CD4-positive, alpha-beta T cell (primary cell): ENCODE measurements at places on chromosomes 1 and 21. TPM values are rescaled to one million over a fixed set of nuclear protein-coding genes. Genes with fewer than 3 reads are reported as not detected.

- no peak overlapping the region for H3K27ac ChIP-seq
- no peaks in the 10 kb centered on the region for H3K27me3 ChIP-seq
- no peak overlapping the region for H3K4me3 ChIP-seq
- no peaks in the 10 kb centered on the region for H3K4me1 ChIP-seq
Measured at GRCh38 chr1:66519992-66520391, 14.0 kb upstream of the SGIP1 start.

BCAN gene
- total RNA-seq = not detected

DNA sequence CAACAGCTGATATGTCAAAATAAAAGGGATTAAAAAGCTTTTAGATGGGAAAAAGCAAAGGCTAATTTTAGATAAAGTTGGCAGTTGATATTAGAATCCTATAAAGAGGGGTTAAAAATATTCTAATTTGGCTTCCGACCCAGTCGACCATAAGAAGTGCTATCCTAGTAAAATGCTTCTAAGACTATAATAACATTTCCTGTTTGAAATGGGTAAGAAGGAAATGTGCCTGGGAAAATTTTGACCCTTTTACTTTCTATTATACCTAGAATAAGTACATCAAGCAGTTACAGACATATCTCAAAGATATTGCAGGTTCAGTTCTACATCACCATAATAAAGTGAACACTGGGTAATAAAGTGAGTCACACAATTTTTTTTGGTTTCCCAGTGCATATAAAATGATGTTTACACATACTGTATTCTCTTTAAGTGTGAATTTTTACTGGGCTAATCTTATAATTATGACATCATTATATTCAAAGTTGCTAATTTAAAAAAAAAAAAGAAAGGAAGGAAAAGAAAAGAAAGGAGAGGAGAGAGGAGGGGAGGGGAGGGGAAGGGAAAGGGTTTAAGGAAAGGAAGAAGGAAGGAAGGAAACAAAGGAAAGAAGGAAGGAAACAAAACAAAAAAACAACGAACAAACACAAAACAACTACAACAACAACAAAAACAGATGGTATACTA, 308.2 kb upstream of the NR5A2 start:
- no peak overlapping the region for H3K27ac ChIP-seq
- H3K27me3 ChIP-seq = no peaks in the 10 kb centered on the region
- no peak overlapping the region for H3K4me3 ChIP-seq
- DNase-seq = no peak
- no peaks in the 10 kb centered on the region for H3K36me3 ChIP-seq
- no peaks in the 10 kb centered on the region for H3K4me1 ChIP-seq

GRCh38 chr1:28156821-28157220, 19.7 kb downstream of the PTAFR start:
- H3K36me3 ChIP-seq = no peaks in the 10 kb centered on the region
- no peaks in the 10 kb centered on the region for H3K27me3 ChIP-seq
- H3K4me3 ChIP-seq = no peak overlapping the region
- H3K4me1 ChIP-seq = no peaks in the 10 kb centered on the region
- no peak overlapping the region for H3K27ac ChIP-seq

SELE gene
- total RNA-seq = not detected

DNA sequence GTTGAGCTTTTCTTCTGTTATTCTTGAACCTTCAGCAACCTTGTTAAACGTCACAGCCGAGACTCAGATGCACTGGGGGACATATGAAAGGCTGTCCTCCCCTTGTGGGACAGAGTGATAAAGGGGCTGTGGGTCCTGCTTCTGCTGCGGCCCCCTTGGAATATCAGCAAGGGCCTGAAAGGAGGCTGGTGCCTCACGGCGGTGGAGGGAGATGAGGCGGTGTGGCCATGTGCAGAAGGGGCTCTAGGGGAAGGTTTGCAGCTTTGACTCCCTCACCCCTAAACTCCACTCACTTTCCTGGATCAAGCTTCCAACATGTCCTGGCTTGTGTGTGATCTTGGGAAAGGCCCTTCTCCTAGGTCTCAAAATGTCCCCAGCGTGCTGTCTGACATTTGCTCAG, 270.7 kb upstream of the CSF3R start:
- no peaks in the 10 kb centered on the region for H3K36me3 ChIP-seq
- no peak overlapping the region for H3K4me3 ChIP-seq
- no peak for DNase-seq
- no peaks in the 10 kb centered on the region for H3K4me1 ChIP-seq
- peaks cover 4% of the 10 kb centered on the region for H3K27me3 ChIP-seq
- H3K27ac ChIP-seq = no peak overlapping the region

GRCh38 chr1:102941366-102941947, 166.9 kb downstream of the COL11A1 start:
- H3K36me3 ChIP-seq = no peaks in the 10 kb centered on the region
- no peak overlapping the region for H3K27ac ChIP-seq
- no peak for DNase-seq
- H3K27me3 ChIP-seq = no peaks in the 10 kb centered on the region
- H3K4me1 ChIP-seq = no peaks in the 10 kb centered on the region

AUNIP gene
- not detected for total RNA-seq

DNA sequence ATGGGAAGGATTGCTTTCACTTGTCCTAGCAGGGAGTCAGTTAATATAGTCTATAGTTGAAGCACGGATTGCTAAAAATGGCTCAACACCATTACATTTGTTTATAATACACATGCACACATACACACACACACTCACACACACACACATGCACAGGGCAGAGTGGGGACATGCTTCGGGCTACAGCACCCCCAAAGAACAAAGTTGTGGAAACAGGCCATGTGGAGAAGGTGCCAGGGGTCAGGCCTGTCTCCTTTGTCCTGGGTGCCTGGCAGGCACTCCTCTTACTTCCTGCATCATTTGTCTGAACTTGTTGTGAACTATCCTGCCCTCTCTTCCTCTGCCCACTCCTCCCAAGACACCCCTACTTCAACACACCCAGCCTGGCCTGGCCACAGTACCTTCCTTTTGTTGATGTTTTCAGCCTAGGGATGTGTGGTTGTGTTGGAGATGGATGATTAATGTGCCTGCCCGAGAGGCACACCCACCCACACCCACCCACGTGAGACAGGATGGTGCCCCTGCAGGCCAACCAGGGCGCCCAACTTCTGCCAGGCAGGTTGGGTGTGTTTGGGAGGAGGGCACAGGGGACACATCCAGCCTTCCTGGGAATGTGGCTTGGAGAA, 17.5 kb downstream of the RASSF5 start:
- H3K27me3 ChIP-seq = no peaks in the 10 kb centered on the region
- DNase-seq = no peak
- no peaks in the 10 kb centered on the region for H3K4me1 ChIP-seq
- no peak overlapping the region for H3K27ac ChIP-seq

GRCh38 chr1:206445116-206445515, 25.2 kb upstream of the IKBKE start:
- no peak for DNase-seq
- no peaks in the 10 kb centered on the region for H3K27me3 ChIP-seq
- no peak overlapping the region for H3K27ac ChIP-seq

DNA sequence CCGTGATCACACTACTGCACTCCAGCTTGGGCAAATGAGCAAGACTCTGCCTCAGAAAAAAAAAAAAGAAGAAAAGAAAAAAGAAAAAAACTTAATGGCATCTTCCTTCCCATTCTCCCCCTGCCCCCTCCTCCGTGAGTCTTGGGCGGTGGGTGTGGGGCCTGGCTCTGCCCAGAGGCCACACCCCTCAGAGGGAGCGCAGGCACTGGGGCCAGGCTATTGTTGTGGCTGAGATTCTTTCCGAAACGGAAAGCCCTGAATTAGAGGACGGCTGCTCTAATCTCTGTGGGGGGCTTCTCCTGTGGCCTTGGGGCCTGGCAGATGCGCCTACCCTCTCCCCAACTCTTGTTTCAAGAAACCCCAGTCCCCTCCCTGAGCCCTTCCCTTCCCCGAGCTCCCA, 4.1 kb upstream of the FAM110D start:
- no peaks in the 10 kb centered on the region for H3K36me3 ChIP-seq
- peaks cover 5% of the 10 kb centered on the region for H3K4me1 ChIP-seq

DNA sequence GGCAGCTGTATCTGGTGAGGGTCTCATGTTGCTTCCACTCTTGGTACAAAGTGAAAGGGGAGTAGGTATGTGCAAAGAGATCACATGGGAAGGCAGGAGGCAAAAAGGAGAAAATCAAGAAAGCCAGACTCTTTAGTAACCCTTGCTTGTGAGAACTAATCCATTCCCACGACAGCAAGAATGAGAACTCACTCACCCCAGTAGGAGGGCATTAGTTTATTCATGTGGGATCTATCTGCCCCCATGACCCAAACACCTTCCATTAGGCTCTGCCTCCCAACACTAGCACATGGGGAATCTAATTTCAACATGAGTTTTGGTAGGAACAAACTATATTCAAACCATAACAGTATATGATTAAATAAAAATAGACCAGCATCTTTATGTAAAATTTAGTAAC, 57.6 kb downstream of the ZNHIT6 start:
- H3K36me3 ChIP-seq = peaks cover 26% of the 10 kb centered on the region
- DNase-seq = no peak
- no peaks in the 10 kb centered on the region for H3K4me1 ChIP-seq
- no peak overlapping the region for H3K4me3 ChIP-seq
- H3K27ac ChIP-seq = no peak overlapping the region

GRCh38 chr1:90922996-90923395, 98.8 kb downstream of the ZNF644 start:
- H3K4me1 ChIP-seq = peaks cover 5% of the 10 kb centered on the region
- no peak overlapping the region for H3K4me3 ChIP-seq
- no peaks in the 10 kb centered on the region for H3K27me3 ChIP-seq
- no peaks in the 10 kb centered on the region for H3K36me3 ChIP-seq
- no peak for DNase-seq

DNA sequence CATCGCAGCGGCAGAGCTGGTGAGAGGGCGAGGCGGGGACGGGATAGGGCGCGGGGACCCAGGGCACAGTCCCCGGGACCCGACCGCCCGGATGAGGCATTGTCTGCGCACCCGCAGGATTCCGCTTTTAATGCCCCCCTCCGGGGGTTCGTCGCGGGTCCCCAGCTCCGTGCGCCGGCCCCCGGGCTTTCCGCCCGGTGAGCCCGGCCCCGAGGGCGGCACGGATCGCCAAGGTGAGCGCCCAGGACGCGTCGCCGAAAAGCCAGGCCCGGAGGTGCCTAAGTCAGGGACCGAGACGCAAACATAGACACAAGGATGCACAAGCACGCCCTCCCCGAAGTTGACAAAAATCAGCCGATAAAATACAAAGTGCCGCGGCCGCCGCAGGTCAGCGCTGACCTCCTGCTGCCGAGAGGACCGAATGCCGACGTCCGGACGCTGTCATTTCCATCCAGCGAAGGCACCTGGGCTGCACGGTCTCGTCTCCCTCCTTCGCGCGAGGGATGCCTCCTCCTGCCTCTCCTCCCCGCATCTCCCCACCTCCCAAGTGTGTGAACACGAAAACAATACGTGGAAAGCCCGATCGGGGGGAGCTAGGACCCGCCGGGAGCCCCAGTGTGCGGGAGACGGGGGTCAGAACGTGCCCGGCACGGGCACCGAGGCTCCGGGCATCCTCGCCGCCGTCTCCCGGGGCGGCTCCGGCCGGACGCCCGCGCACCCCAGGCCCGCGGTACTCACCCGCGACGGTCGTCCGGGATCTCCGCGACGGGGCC, 101.1 kb upstream of the SOD1 start:
- peak; percentile 62 for DNase-seq
- H3K4me3 ChIP-seq = peak overlapping the region; percentile 78
- peaks cover 39% of the 10 kb centered on the region for H3K4me1 ChIP-seq

OR2AJ1 gene
- not detected for total RNA-seq

OR2L5 gene
- not detected for total RNA-seq

GRCh38 chr1:68225781-68226180, 6.5 kb downstream of the WLS start:
- H3K4me3 ChIP-seq = no peak overlapping the region
- no peak overlapping the region for H3K27ac ChIP-seq
- peaks cover 17% of the 10 kb centered on the region for H3K27me3 ChIP-seq
- H3K36me3 ChIP-seq = no peaks in the 10 kb centered on the region

DNA sequence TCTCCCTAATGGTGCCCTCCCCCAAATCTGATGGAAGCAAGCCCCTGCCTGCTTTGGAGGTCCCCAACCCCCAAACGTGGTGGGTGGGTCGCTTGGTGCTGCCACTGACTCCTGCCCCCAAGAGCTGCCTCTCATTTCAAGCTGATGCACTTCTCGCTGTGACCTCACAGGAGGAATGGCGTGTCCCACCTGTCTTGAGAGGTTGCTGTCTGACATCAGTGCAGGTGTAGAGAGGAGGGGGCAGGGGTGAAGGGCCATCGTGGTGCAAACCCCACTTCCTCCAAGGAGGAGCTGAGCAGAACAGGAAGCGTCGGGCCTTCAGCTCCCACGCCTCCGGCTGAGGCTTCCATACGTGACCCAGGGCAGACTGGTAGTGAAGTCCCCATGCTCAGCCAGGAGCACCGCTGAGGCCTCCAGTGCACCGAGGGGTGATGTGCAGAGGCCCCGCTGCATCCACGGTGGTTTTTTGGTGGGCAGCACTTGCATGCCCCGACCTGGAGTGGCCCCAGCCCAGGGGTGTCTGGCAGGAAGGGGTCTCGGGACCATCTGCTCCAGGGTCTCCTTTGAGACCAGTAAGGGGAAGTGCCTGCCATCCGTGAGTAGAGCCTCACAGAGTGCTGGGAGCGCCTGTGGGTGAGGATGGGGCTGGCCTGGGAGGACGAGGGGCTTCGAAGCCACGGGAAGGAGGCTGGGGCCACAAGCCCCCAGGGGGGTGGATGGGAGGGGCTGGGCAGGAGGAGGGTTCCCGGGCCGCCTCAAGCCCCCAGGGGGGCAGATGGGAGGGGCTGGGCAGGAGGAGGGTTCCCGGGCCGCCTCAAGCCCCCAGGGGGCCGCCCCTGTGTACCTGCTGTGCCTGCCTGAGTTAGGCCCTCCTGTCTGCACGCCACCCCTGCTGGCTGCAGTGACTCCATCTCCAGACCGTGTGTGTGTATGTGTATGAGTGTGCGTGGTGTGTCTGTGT, 39.8 kb downstream of the WDR4 start:
- DNase-seq = peak; percentile 26
- peaks cover 42% of the 10 kb centered on the region for H3K36me3 ChIP-seq
- H3K4me1 ChIP-seq = no peaks in the 10 kb centered on the region
- no peak overlapping the region for H3K27ac ChIP-seq

DNA sequence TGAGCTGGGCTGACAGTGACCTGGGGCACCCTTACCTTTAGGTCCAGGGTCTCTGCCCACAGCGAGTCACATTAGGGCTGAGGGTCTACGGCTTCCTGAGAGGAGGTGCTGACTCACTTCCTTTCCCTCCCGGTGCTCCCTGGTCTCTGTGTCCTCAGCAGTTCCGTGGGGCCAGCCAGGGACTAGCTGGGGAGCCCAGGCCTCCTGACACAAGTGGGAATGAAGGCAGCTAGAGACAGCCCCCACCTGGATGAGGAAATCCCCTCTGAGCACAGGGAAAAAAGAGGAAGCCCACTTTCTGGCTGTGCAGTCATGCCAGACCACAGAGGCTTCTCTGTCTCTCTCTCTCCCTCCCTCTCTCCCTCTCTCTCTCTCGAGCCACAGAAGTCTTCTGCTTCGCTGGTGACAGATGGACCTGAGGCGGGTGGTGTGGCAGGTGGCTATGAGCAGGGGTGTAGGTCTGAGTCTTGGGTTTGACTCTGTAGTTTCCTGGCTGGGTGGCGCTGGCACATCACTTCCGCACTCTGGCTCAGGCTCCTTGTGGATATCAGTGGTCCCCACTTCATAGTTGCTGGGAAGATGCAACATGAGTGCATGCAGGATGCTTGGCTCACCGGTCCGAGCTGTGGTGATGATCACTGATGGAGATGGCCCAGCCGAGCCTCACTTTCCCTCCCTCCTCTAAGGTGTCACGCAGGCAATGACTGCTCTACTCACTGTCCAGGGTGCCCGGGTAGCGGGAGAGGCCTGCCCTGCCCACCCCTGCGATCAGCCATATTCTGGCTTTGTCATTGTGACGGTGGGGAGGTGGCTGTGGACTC, 3.5 kb downstream of the SLC66A1 start:
- H3K4me3 ChIP-seq = no peak overlapping the region
- no peak for DNase-seq
- peaks cover 38% of the 10 kb centered on the region for H3K4me1 ChIP-seq

GRCh38 chr1:119347858-119348257, 20.7 kb upstream of the HAO2 start:
- no peak overlapping the region for H3K27ac ChIP-seq
- no peaks in the 10 kb centered on the region for H3K36me3 ChIP-seq
- peaks cover 6% of the 10 kb centered on the region for H3K27me3 ChIP-seq
- no peaks in the 10 kb centered on the region for H3K4me1 ChIP-seq
